ENCODE measurements at places on chromosomes 4 and X.

DNA sequence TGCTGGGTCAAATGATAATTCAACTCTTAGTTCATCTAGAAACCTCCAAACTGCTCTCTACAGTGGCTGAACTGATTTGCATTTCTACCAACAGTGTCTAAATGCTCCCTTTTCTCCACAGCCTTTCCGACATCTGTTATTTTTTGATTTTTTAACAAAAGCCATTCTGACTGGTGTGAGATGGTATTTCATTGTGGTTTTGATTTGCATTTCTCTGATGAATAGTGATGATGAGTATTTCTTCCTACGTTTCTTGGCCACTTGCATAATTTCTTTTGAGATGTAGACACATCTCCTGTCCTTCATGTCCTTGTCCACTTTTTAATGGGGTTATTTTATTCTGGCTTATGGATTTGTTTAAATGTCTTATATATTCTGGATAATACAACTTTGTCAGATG is 298.2 kb upstream of the ARSJ start:
- no peak for DNase-seq

GRCh38 chr4:113627321-113627720 is 134.2 kb downstream of the CAMK2D start:
- DNase-seq: no peak

DNA sequence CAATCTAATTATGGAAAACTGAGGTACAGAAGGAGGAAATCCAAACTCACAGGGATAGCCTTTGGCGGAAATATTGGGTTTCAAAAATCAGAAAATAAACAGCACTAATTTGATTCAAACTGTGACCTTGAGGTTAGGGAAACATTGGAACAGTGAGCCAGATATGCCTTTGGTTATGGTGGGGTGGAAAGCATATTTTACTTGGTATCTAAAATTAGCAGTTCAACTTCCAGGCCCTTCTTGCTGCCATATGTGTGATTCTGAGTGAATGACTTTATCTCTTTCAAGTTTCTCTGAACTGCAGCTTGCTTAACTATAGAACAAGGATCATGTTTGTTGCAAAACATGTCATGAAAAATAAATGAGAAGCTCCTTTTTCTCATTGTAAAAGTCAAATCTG is 240.9 kb upstream of the VEGFC start:
- DNase-seq: no peak

GRCh38 chr4:130336585-130337217 is 1240.7 kb downstream of the C4orf33 start:
- DNase-seq: peak; percentile 25

DNA sequence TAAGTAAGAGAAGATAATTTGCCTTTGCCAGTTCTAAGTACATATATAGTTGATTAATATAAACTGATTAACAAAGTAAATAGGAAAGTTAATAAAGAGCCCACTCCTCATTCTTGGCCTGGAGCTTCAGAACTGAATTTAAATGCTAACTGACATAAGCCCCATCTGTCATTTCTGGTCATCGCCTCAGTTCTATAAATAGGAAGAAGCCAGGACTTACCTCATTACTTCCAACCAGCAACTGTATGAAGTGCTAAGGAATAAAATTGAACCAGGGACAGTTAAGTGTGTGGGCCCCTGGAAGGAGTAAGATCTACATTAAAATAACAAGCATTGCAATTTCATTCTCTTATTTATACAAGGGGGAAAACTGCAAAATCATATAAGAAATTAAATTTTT is 52.0 kb upstream of the PDLIM5 start:
- no peak for DNase-seq

DNA sequence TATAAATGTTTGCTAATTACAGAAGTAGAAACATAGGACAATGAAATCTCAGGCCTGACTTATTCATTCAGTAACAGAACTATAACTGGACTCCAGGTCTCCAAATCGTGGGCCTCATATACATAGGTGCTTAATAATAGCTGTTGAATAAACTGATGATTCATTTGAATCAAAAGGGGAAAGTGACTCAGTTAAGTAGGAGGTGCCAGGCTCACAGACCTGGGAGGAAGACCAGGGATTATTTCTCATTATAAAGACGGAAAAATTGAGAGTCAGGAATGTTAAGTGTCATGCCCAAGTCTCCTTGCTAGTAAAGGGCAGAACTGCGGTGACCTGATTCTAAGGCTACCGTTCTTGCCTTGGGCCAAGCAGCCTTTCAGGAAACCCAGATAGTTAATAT is 131.5 kb downstream of the HS3ST1 start:
- peak; percentile 19 for DNase-seq

- no peak for DNase-seq
Measured at GRCh38 chr4:144820011-144820727, 174.2 kb downstream of the HHIP start.

DNA sequence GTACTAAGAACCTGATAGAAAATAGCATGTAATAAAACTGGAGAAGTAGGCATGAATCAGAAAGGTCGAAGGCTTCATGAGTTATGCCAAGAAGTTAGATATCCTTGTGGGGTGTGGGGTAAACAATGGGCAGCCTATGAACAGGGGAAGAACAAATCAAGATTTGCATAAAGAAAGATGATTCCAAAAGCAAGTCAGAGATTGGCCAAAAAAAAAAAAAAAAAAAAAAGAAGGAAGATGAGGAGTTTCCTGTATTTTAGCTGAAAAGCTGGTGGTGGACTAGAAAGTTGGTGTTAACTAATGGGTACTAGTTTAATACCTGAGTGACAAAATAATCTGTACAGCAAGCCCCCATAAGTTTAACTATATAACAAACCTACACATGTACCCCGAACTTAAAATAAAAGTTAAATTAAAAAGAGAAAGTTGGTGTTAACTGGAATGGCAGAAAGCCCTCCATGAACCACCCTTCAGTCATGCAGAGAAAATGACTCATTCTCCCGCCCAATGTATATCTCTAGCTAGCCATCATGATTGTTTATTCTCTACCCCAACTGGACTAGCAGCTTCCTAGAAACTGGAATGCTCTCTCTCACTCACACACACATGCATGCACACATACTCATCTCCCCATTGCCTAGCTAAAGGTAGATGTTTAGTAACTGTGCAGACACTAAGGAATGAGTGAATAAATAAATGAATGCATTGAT is 41.7 kb downstream of the ATP11C start:
- peak; percentile 62 for DNase-seq

DNA sequence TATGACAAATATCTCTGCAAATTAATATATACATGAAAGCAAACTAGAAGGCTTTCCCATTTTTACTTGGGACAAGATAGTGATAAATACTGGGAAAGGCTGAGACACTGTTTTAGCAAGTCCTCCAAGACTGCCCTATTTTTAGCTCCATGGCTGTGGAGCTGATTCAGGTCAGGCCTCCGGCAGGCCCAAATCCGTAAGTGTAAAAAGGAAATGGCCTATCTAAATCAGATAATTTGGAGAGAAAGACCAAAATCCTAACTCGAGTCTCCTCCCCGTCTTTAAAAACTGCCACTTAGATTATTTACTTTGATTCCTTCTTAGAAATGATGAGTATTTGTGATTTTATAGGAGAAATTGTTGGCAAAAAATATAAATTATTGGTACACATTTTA is 2.9 kb downstream of the OTUD4 start:
- DNase-seq: no peak

GRCh38 chr4:15914736-15915135 is 23.8 kb downstream of the FGFBP1 start:
- no peak for DNase-seq

- no peak for DNase-seq
Measured at GRCh38 chr4:187208651-187209050, 485.0 kb upstream of the FAT1 start.

GRCh38 chrX:41381685-41382084 is 47.7 kb downstream of the DDX3X start:
- peak; percentile 81 for DNase-seq

DNA sequence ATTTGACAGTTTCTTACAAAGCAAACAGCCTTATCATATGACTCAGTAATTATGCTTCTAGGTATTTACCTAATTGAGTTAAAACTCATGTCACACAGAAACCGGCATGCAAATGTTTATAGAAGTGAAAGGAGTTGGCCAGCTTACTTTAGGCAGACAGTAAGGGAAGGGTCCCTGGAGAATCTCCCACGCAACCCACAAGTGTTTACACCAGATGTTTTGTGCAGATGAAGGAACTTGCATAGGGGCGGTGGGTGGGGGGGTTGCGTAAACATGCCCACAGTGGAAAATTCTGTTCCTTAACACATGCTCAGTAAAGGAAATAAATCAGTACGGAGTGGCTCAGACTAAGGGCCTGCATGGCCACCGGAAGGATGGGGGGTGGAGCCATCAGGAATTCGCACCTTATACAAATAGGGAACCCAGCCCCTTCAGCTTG is 330.5 kb upstream of the AADAT start:
- DNase-seq: peak; percentile 90

DNA sequence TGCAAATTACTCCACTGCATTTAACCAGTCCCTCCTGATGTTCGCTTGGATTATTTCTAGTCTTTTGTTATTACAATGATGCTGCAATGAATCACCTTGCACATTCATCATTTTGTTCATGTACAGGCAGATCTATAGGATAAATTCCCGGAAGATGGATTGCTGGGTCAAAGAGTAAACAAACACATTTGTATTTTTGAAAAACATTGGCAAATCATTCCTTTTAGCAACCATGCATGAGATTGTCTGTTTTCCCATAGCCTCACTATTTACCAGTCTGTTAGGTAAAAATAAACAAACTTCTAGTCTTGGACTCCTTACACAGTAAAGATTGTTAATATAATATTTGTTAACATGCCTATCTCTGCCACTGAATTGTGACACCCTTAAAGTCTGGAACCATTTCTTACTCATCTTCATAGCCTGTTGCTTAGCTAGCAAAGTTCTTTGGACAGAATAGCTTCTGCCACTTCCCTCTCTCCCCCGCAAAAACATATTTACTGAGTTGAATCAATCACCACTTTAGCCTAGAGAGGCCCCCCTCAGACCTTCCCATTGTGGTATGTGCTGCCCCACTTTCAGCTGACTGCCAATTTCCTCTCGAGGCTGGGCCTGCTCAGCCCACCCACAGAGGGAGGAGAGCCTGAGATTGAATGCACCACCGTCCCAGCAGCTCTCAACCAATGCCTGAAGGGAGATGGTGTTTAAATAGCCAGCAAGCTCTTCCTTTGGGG is 108.4 kb upstream of the ATXN3L start:
- peak; percentile 21 for DNase-seq

GRCh38 chrX:7889680-7890079 is 37.5 kb downstream of the PNPLA4 start:
- DNase-seq: peak; percentile 9

- peak; percentile 38 for DNase-seq
Measured at GRCh38 chr4:55468724-55469123, 73.0 kb downstream of the TMEM165 start.

- no peak for DNase-seq
Measured at GRCh38 chr4:27233531-27233930, 372.9 kb downstream of the STIM2 start.

DNA sequence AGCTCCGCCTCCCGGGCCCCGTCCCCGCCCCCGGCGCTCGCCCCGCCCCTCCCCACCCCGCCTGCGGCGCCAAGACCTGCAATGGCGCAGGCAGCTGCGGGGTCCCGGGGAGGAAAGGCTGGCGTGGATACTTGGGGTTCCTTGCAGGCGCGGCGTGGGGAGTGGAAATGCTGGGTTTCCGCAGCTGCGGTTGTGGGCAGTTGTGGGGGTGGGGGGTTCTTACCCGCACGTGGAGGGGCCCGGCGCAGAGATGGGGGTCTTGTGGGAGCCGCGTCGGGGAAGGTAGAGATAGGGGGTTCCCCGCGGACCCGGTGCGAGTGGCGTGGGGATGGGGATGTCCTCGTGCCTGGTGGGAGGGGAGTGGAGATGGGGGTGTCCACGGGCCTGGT is 680 bp upstream of the ASMTL start:
- no peak for DNase-seq

- DNase-seq: no peak
Measured at GRCh38 chrX:109384699-109385098, 97.2 kb downstream of the GUCY2F start.

GRCh38 chr4:158033416-158034120 is 139.3 kb downstream of the GASK1B start:
- no peak for DNase-seq

DNA sequence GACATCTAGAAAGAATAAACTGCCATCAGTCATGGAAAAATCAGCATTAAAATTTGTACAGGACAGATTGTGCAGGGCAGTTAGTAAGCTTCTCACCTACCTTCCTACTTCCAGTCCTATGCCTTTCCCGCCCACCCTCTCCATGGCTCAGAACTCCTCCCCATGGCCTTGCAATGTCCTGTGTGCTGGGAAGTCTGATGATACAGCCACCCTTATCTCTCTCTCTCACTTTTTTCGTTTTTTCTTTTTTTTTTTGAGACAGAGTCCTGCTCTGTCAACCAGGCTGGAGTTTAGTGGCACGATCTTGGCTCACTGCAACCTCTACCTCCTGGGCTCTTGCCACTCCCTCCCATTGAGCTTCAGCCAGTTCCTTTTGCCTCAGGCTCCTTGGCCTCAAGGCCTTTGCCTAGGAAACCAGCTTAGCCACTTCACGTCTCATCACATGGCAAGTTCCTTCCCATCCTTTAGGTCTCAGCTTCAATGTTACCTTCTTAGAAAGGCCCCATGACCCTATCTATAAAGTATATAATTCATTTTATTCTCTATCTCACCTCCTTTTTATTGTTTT is 259.7 kb downstream of the NKX6-1 start:
- DNase-seq: no peak

GRCh38 chrX:34879886-34880285 is 62.7 kb upstream of the FAM47B start:
- DNase-seq: no peak

DNA sequence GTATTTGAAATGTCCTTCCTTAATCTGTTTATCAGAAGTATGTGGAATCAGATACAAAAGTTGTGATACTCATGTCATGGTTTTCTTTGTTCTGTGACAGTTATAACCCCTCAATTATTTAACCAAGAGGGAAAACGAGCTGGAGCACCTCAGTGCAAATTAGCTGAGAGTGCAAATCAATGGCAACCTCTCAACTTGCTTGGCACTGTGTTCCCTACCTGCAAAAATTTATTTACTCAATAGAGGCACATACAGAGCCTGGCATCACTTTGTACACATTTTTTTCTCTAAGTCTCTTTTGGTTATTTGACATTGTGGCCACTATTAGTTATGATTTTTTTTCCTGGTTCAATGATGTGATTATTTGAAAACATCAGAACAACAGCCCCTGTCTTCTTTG is 186.2 kb downstream of the STIM2 start:
- DNase-seq: no peak

DNA sequence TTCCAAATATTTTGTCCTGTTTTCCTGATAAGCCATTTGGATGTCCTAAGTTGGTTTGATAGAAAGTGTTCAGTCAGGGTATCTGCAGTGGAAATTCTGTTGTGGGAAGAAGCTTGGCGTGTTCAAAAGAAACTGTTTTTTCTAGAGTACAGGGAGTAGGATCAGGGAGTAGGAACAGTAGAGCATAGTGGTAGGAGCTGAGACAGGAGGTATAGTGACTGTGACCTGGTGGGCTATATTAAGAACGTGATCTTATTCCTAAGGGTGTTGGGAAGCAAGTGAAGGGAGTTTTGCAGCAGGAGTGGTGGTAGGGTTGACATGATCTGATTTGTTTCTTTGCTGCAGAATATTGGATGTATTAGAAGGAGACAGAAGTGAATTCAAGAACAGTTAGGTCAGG is 348.2 kb downstream of the BMPR1B start:
- DNase-seq: no peak

- no peak for DNase-seq
Measured at GRCh38 chr4:42167709-42168108, 15.3 kb upstream of the BEND4 start.
